ENCODE measurements at places on chromosomes 4 and X.

DNA sequence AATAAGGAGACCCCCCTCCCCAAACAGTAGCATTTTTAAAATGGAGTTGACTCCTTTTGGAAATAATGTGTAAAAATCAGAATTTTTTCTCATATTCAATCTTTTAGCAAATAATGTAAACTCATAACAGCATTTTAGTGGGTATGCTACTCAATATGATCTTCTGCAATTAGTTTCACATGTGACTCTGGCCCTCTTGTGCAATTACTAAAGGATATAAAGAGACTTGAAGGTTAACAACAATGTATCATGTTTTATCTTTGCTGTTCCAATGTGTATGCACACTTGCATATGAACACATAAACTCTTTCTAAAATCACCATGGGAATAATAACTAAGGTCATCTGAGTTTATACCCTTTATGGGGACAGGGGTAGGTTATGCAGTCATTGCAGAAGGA, 39.9 kb upstream of the RXFP1 start:
- DNase-seq: no peak

DNA sequence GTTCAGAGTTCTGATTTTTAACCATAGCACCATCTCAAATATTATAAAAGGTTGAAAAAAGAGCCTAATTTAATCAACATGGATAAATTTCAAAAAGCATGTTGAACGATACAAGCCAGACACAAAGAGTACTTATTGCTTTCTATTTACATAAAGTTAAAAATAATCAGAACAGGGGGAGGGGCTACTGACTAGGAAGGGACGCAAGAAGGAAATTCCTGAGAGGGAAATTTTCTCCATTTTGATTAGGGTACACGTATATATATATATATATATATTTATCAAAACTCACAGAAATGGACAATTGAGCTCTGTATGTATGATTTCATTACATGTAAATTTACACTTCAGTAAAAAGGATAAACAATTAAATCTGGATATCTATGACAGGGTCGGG, 482 bp upstream of the MBTPS2 start:
- DNase-seq: no peak

- DNase-seq: no peak
Measured at GRCh38 chr4:89704651-89705395, 132.1 kb downstream of the SNCA start.

- no peak for DNase-seq
Measured at GRCh38 chrX:108875548-108875947, 139.2 kb upstream of the IRS4 start.

- no peak for DNase-seq
Measured at GRCh38 chr4:5995901-5996623, 22.2 kb downstream of the C4orf50 start.

- DNase-seq: no peak
Measured at GRCh38 chr4:145769450-145770037, 89.6 kb downstream of the C4orf51 start.

DNA sequence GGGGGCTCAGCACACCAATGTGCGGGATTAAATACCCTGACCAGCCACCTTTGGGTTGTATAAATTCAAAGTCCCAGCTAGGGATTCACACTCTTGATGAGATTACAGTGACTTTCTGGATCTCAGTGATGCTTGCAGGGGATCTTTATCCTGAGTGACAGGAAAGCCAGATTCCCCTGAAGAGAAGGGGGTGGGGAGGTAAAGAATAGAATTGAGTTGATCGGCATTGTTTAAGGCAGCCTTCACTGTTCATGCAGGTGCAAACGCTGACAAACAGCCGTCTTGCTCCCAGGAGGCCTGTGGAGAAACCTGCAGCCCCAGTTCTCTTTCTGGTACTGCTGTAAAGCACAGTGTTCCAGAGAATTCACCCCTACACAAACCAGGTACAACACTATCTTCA, 19.0 kb downstream of the CXXC4 start:
- DNase-seq: no peak
